ENCODE measurements at places on chromosomes 7 and 10.

DNA sequence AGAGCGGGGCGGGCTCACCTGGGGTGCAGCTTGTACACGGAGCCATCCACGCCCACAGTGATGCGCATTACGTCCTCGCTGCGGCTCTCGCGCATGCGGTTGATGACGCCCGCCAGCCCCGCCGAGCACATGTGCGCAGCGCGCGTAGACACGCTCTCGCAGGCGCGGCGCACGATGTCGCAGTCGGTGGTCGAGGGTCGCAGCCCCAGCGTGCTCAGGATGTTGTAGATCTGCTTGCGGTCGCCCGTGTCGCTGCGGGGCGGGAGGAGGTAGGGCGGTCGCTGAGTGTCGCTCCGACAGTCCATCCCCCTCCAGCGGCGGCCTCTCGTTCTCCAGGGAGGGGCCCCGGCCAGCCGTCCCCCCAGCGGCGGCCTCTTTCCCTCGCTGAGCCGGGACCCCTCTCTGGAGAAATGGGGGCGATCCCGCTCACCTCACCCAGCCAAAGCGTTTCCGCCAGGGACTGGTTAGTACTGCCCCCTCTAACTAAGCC, 4.4 kb upstream of the MYL7 start:
- no peak for DNase-seq

DNA sequence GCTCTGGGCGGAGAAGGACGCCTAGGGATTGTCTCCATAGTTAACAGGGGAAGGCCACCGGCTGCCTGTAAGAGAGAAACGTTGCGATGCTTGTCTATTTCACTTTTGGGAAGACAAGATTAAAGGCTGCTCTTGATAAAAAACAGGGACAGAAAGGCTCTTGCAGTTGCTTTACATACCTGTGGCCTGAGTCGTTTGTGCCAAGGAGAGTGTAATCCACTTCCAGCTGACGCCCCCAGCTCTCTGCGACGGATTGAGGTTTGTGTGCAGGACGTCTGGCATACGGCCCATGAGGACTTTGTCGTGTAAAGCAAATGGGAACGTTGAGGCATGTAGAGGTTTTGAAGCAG, 1.1 kb downstream of the MAP3K8 start:
- no peak for DNase-seq

GRCh38 chr10:125052146-125052545, 108.2 kb downstream of the CTBP2 start:
- no peak for DNase-seq

- no peak for DNase-seq
Measured at GRCh38 chr7:116331020-116331419, 120.7 kb downstream of the TES start.

GRCh38 chr7:82957521-82957920, 205.2 kb downstream of the PCLO start:
- DNase-seq: no peak

All from NCI-H1092 (cell line).